Stimulated activated CD4-positive, alpha-beta T cell treated with anti-CD3 and anti-CD28 coated beads, TNF-alpha, amount 100 ng/mL, for 1 hour (primary cell): ENCODE measurements at places on chromosomes 7 and 10.

DNA sequence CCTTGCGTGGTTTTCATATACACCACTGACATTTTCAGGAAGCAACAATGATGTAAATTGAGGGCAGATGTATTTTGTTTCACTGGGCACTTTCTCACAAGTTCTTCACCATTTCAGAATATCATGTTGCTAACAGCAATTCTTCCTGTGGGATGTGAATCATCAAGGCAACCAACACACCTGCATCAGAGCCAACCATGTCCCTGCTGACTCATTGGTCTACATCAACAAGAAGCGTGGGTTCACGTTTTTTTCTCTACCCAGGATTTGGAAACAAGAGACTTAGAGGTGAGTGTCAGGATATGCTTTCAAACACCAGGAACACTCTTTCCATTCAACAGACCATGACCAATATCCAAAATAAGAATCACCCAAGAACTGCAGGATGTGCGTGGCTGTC is 203.9 kb downstream of the TEX36 start:
- no peak for DNase-seq

- no peak for DNase-seq
Measured at GRCh38 chr10:100823194-100823593, 77.8 kb downstream of the PAX2 start.

GRCh38 chr7:128747327-128748079 is 8.3 kb downstream of the CALU start:
- DNase-seq, result no peak

DNA sequence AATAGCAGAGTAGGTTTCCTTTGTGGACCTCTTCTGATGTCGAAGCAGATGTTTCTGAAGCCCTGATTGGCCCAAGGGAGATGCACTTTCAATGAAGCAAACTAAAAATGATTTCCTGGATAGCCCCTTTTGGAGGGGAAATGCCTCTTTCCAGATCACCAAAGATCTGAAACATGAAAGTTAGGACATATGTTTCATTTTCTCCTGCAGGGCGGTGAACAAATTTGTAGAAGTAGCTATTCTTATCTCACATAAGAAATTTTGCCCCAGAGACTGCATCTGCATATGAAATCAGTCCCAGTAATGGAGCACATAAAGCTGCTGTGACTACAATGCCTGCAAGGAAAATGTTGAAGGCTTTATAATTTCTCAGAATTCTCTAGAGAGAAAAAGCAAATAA is 56.0 kb downstream of the THSD7A start:
- DNase-seq, result no peak

DNA sequence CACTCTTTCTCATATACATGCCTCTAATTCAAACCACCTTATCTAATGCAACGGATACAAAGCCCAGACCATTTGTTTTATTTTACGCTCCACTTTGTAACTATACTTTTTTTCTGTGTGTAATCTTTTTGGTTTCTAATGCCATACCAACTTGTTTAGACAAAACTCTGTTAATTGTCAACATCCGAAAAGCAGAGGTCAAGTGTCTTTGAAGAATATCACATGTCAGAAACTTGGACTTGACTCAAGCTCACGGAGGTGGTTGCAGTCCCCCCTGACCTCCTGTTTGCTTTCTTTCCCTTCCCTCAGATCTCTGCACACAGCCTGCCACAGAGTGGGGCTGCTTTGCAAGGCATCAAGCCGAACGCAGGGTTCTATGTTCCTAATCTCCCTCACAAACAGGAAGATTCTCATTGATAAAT is 698.9 kb downstream of the PARD3 start:
- no peak for DNase-seq

DNA sequence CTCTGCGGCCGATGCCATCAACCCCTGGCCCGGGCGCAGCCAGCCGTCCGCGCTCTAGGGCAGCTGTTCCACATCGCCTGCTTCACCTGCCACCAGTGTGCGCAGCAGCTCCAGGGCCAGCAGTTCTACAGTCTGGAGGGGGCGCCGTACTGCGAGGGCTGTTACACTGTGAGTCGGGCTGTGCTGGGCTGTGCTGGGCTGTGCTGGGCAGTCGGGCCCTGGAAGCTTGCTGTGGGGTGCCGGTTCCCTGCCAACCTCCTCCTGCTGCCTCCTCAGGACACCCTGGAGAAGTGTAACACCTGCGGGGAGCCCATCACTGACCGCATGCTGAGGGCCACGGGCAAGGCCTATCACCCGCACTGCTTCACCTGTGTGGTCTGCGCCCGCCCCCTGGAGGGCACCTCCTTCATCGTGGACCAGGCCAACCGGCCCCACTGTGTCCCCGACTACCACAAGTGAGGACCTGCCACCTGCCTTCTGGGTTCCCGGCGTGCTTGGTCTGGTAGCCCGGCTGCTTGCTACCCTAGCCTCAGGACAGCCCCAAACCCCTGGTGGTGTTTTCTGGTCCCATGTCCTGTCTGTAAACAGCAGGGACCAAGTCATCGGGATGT is 7.5 kb downstream of the ZYX start:
- DNase-seq, result no peak

- no peak for DNase-seq
Measured at GRCh38 chr7:138278601-138279000, 181.5 kb upstream of the TRIM24 start.

- no peak for DNase-seq
Measured at GRCh38 chr10:83410570-83410969, 728.7 kb upstream of the GHITM start.

GRCh38 chr10:33712825-33713224 is 378.4 kb upstream of the NRP1 start:
- DNase-seq, result no peak

GRCh38 chr7:50531928-50532327 is 33.3 kb downstream of the DDC start:
- DNase-seq, result no peak

GRCh38 chr10:5897053-5897340 is 7.0 kb downstream of the FBH1 start:
- DNase-seq, result no peak

DNA sequence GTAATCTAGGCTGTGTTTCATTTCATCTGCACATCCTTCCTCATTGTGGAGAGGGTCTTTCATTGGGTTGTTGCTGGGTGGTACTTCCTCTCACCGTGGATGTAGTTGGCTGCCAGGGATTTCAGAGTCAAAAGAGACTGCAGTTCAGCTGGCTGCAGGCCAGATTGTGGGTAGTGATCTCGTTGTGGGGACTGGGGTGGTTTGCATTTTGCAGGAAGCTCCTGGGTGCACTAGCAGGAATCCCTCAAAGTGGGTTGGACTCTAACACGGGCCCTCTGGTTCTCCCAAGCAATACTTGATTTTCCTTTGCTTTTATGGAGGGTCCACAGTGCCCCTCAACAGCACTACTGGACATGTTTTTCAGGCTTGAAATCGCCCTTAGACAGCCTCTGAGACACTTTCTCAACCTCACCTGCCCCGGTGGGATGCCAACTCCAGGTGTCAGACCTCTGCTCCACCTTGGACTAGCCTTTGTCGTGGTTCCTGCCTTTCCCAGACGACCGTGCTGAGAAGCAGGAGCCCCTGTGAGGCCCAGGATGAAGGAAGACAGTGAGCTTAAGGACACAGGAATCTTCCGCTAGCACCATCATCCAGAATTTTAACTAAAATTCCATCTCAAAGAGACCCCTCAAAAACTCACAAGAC is 23.9 kb upstream of the ZNF273 start:
- DNase-seq, result no peak

GRCh38 chr7:2934211-2934731 is 90.2 kb upstream of the GNA12 start:
- DNase-seq, result no peak

DNA sequence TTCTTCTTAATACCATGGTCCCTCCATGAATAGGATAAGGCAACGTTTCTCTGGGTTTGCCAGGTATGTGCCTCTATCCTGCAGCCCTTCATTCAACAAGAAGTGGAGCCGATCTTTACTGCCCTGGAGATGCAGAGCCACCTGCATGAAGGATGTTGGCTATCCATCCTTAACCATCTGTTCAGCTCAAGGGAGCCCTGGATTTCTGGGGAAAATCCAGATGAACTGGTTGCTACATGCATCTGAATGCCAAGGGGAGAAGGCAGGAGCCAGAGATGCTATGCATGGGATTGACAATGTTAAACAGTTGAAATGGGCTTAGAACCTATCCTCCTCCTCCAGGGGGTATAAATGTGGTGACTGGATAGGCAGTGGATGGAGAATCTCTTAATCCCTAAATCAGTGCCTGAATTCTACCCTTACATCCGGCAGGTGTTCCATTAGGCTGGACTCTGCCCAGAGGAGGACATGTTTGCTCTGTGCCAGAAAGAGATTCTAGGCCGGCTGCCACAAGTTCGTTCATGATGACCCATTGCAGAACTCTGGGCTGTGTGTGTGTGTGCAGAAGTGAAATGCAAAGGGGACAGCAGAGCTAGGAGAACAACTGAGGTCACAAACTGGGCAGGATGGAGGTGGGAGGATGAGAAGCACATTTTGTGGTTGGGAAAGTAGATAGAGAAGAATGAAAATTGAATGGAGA is 15.6 kb downstream of the CPED1 start:
- no peak for DNase-seq

DNA sequence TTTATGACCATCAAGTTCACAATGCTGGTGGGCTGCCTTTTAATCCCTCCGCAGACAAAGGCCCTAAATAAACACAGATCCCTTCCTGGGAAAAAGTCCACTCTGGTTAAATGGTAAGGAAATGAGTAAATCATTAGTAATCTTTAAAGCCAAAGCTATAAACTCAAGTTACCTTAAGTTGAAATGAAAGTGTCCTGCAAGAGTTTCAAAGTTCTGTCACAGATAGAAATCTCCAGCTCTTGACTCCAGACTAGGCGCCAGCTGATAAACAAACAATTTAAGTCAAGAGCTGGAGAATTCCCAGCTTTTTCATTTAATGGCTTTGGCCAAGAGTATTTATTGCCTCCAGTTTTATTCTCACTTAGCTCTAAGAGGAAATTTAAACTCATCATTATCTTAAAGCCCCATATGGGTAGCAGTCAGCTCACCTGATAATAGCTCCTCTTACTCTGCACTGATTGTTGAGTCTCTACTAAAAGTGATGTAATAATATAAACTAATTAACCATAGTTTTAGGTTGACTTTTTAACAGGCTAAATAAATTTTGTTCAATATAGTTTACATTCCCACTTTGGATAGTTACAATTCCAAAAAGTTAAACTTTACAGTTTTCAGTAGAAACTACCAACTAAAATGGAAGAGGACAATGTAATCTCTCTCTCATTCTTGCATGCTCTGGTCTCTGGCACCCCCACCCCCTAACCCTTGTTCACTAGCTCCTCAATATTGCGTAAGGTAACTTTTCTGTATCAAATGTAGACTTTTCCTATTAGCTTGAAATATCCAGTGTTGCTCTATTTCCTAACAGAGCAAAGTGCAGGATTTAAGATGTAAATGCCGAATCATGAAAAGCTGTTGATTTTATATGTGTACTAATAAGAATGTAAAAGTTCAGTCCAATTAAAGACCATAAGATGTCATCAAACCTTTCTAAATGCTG is 56.1 kb downstream of the HIBADH start:
- no peak for DNase-seq

DNA sequence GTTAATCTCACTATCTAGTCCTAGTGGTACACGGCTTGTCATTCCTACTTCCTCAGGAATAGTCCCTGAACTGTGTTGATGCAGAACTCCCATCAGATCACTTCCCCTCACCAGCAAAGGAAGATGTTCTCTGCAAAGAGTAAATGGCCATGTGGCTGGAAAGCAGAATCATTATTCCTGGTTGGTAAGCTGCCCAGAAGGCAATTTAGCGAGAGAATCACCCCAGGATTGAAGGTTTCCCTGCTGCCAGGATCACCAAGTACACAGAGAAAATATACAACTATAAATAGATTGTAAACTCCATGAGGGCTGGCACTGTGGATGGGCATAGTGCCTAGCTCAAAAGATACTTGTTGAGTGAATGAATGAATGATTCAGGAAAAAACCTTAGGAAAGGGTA is 115.0 kb downstream of the GFRA1 start:
- no peak for DNase-seq

DNA sequence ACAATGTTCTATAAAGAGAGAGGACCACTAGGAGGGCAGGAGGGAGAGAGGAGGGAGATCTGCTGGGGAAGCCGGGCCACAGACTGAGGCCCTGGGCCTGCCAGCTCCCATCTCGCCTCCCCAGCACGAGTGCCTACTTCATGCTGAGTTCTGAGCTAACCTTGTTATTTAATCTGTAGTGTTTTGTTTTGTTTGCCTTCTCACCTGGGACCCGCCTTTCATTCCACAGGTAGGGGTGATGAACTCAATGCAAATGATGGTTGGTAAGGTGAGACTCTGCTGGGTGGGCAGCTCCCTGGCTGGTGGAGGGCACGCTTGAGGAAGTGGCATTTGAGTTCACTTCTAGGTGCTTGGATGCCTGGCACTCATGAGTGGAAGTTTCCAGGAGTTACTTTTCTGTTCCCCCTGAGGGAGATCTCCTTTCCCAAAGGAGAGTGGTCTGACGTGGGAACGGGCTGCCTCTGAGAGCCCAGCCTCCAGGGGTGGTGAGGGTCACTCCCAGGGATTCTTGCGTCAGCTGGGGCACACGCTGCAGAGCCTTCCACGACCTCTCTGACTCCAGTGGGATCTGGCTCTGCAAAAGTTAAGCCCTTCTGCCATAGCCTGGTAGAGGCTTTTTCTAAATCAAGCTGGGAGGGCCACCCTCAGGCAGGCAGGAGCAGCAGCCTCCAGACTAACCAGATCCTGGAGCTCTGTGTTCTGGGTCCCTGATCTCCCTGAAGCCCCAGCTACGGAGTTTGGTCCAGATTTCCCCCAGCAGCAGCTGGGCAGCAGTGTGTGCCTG is 22.4 kb downstream of the UBTD1 start:
- no peak for DNase-seq

DNA sequence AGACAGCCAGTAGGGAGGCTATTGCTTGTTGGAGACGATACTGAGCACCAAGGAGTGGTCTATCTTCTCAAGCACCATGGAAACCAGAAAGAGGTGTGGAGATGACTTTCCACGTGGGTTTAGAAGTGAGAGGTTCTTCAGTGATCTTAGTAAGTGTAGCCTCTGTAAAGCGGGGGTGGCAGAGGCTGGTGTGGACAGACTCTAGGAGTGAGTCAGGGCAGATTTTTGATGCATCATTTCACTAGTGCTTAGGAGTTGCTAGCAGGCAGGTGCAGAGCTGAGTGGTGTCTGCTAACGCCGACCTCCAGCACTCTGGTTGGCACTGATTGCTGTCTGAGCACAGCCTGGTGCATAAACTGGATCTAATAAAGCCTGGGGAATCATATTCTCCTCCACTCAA is 78.4 kb upstream of the ADO start:
- no peak for DNase-seq

DNA sequence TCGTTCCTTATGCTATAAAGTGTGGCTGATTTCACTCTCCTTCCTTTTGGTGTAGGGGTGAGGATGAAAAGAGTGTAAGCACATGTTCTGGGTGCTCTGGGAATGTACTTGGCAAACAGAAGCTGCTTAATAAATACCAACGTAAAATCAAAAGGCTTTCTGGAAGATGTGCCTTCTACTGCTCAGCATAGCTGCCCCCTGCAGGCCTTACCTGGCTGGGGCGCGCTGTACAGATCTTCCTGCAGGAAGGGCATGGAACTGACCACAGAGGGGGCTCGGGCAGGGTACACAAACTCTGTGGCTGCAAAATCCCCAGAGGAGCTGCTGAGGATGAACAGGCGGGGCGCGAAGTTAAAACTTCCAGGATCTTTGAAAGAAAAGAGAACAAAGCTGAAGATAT is 169.4 kb downstream of the SVIL start:
- no peak for DNase-seq

GRCh38 chr10:126185676-126186447 is 202.4 kb downstream of the ADAM12 start:
- DNase-seq, result no peak
